ENCODE measurements at places on chromosomes 6 and 20.

- DNase-seq = no peak
Observed at GRCh38 chr6:34680802-34681515, 15.6 kb downstream of the ILRUN start.

DNA sequence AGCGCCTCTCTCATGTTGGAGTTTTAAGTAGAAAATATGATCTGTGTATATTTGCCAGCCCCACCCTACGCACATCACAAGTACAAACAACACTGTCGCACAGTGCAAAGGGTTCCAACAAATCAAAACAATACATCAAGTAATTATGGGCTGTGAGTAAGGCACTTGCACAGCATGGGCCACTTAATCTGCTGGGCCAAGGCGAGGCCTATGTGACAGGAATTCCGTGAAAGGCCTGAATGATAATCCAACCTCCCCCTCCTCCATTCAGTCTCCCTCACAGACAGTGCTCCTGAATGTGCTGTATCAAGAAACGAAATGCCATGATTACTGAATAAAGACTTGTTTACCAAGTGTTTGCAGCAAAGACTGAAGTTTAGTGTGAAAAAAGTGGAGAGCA, 130.1 kb upstream of the SLC2A12 start:
- no peak for DNase-seq

DNA sequence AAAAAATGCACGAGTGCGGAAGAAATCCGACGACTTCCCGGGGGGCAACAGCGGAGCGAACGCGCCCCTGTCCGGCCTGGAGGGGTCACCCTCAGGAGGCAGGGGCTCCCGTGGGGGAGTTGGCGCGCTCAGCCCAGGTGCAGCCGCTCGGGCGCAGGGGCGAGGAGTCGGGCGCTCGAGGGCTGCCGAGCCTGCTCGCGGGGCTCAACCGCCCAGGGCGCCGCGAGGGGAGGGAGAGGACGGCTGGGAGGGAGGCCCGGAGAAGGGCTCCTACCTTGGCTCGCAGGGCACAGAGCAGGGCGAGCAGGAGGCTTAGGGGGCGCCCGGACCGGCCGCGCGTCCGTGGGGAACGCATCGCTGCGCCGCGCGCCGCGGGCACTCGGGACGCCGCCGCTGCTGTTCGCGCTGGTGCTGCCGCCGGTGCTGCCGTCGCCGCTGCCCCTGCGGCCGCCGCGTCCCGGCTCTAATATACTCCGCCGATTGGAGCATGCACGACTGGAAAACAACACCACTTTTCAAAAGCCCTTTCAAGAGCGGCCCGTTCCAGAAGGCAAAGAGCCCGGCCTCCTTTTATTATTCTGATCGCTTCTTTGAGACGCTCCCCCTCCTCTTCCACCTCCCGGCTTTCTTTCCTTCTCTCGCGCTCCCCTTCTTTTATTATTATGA, 490 bp downstream of the JAG1 start:
- DNase-seq = no peak

GRCh38 chr20:4490045-4490444, 231.7 kb upstream of the PRND start:
- DNase-seq = no peak

DNA sequence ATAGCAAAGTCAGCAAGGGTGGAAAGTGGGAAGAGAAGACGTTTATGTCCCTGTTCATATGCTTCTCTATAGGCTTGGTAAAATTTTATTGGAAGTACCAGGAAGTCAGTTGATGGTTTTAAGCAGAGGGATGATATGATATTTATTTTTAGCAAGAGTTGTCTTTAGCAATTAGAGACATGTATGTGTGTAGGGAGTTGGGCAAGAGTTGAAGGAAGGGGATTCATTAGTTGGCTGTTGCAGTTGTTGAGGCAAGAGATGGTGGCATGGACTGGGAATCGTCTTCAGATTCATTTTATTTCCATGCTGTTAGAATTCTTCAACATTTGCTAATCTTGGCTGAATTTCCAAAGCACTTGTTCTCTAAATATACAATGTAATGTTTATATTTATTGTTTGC, 85.6 kb downstream of the QKI start:
- no peak for DNase-seq

GRCh38 chr6:68086199-68086598, 548.9 kb upstream of the ADGRB3 start:
- DNase-seq = no peak

DNA sequence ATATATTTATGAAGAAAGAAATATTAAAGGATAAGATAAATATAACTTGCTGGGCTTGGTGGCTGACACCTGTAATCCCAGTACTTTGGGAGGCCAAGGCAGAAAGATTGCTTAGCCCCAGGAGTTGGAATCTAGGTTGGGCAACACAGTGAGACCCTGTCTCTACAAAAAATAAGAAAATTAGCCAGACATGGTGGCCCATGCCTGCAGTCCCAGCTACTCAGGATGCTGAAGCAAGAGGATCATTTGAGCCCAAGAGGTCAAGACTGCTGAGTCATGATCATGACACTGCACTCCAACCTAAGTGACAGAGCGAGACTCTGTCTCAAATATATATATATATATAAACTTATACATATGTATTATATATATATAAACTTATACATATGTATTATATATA, 164.0 kb downstream of the MRPL14 start:
- DNase-seq = no peak

DNA sequence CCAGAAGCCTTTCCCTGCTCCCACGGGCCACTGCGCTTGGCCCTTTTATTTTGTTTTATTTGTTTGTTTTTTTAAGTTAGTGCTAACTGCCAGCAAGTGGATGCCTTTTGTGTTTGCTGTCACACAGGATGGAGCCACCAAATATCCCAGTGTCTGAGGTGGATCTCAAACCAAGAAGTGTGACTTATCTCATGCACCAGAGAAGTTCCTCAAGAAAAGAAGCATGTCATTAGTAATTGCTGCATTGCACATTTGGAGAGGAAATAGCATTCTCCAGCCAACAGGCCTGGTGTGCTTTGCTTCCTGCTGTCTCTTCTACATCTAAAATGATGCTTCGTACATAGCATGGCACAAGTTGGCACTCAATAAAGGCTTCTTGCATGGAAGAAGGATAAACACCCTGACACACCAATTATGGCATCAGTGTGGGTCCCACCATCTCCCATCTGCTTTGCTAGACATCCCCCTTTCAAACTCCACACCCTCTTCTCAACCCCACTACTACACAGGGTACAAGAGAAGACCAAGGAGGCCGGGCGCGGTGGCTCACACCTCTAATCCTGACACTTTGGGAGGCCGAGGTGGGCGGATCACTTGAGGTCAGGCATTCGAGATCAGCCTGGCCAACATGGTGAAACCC, 1.9 kb upstream of the ATP9A start:
- DNase-seq = no peak

- DNase-seq = no peak
Observed at GRCh38 chr20:60467078-60467477, 508.9 kb downstream of the CDH26 start.

- no peak for DNase-seq
Observed at GRCh38 chr20:57493091-57493615, 31.8 kb downstream of the CTCFL start.
